ENCODE measurements at places on chromosomes 1 and 21. TPM values are rescaled to one million over a fixed set of nuclear protein-coding genes. Genes with fewer than 3 reads are reported as not detected.

DEPDC1 gene
- total RNA-seq: not detected

ANGPTL3 gene
- total RNA-seq: not detected

DNA sequence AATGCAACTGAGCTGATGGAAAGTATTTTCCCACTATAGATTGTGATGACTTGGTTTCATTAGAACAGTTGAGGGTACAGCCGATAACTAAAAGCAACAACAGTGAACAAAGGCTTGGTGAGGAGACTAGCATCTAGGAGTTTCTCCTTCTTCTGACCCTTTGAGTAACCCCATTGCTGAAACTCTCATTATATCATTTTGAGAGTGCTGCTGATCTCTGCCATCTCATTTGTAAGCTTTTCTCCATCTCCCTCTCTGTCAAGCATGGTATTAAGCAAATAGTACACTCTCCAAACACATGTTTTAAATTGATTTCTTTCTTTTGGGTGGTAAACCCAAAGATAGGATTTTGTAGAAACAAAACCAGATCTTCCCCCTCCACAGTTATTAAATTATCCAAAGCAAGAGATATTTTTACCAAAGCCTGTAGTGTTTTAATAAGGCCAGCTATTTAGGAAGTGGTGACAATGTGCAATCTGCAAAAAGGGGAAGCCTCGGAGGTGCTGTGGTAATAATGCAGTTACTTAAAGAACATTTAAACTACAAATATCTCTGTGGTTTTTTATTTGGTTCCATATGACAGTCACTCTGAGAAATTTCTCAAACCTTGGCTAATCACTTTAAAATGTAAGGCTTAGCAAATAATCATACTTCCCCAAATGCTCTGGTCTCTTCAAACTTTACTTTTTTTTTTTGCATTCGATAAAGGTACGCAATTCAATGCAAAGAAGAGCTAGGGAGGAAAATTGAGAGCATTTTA, 287.5 kb downstream of the HLX start:
- no peaks in the 10 kb centered on the region for H3K27me3 ChIP-seq
- no peak overlapping the region for H3K27ac ChIP-seq
- H3K36me3 ChIP-seq: no peaks in the 10 kb centered on the region

GRCh38 chr1:37553598-37553926, 531 bp downstream of the SNIP1 start:
- peak overlapping the region; percentile 92 for H3K4me3 ChIP-seq
- peaks cover 20% of the 10 kb centered on the region for H3K4me1 ChIP-seq
- H3K36me3 ChIP-seq: peaks cover 10% of the 10 kb centered on the region

AKNAD1 gene
- not detected for total RNA-seq

DNALI1 gene
- 3.7 TPM for total RNA-seq

Data from transverse colon (tissue), 4 donors.